MCF 10A (cell line): ENCODE measurements at places on chromosomes 16 and 17. TPM values are rescaled to one million over a fixed set of nuclear protein-coding genes. Genes with fewer than 3 reads are reported as not detected.

HBA1 gene
- total RNA-seq, result 2.2 and 2.9 TPM in 2 replicates

GRCh38 chr16:25014500-25015147 is 545 bp downstream of the ARHGAP17 start:
- DNase-seq, result peak; percentile 49
- H3K27me3 ChIP-seq, result no peaks in the 10 kb centered on the region
- peak overlapping the region; percentile 95 for H3K4me3 ChIP-seq
- H3K4me1 ChIP-seq, result peaks cover 22% of the 10 kb centered on the region

DNA sequence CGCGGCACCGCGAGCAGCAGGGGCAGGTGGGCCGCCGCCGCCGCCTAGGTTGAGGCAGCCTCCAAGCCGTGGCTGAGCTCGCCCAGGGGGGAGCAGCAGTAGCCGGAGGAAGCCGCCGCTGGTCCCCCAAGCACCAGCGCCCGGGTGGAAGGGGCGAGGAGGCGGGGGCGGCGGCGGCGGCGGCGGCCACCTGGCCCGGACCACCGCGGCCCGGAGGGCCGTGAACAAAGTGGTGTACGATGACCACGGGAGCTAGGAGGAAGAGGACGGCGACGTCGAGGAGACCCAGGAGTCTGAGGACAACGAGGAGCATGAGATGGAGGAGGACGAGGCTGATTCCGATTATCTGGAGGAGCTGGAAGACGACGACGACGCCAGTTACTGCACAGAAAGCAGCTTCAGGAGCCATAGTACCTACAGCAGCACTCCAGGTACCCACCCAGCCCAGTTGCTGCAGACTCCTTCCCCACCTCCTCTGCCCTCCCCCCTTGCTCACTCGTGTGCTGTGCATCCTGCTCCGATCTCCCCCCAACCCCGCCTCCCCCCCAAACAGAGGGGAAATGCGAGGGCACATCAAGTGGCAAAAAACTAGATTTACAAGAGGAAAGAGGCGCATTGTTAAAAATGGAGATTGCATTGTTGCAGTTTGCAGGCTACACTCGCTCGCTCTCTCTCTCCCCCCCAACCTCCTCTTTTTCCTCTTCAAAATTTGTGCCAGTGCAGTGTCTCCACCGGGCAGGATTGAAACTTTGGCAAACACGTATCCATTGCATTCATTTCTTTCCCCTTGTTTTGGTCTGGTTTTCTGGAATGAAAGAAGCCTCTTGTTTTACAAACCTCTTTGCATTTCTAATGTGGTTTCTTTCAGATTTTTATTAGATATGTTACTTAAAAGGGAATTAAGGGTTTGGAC is 41.8 kb upstream of the AMZ2 start:
- H3K4me1 ChIP-seq, result peaks cover 11% of the 10 kb centered on the region
- peak; percentile 22 for DNase-seq
- H3K4me3 ChIP-seq, result peak overlapping the region; percentile 77
- no peaks in the 10 kb centered on the region for H3K36me3 ChIP-seq
- H3K27ac ChIP-seq, result no peak overlapping the region

ZSWIM7 gene
- 44.1 and 63.3 TPM in 2 replicates for total RNA-seq

GRCh38 chr17:70780031-70780430 is 610.7 kb downstream of the KCNJ2 start:
- no peaks in the 10 kb centered on the region for H3K36me3 ChIP-seq
- no peaks in the 10 kb centered on the region for H3K4me1 ChIP-seq
- H3K4me3 ChIP-seq, result no peak overlapping the region
- H3K27ac ChIP-seq, result no peak overlapping the region
- no peaks in the 10 kb centered on the region for H3K27me3 ChIP-seq
